ENCODE measurements at places on chromosomes 3 and 15.

DNA sequence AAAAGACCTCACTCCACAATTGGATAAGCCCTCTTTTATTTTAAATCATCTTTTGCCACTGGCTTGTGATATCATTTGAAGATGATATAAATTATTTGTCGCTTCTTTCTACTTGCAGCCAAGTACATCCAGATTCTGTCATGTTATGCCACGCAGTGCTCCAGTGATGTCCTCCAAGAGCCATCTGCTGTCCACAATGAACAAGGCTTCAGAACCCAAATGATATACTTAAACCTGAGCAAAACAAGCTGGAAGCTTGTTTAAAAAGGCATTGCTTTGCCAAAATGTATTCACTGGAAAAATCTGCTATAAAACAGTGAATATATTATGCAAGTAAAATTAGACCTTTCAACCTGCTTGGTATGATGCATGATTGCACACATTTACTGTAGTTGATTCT lies 58.8 kb upstream of the ARL6 start:
- DNase-seq, result no peak

- peak; percentile 36 for DNase-seq
Measured at GRCh38 chr15:75577401-75578172, 1.5 kb downstream of the PTPN9 start.

GRCh38 chr3:46478341-46478740 lies 13.6 kb upstream of the LTF start:
- DNase-seq, result no peak

DNA sequence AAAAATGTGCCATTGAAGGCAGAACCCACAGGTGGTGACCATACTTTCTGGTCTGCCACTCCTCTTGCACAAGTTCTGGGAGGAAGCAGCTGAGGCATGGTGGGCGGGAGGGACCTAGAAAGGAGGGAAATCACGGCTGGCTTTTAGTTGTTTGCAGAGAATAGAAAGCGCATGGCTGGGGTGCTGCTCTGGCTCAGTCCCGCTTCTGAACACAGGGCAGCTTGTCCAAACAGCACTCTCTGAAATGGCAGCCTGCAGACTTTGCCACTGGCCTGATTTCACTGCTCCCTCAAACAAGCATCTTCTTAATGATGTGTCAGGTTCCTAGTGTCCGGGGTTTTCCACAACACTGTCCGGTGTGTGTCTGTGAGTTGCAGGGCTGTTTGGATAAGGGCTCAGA lies 76.7 kb downstream of the AAGAB start:
- DNase-seq, result no peak

GRCh38 chr3:25110642-25111041 lies 317.4 kb upstream of the RARB start:
- no peak for DNase-seq

DNA sequence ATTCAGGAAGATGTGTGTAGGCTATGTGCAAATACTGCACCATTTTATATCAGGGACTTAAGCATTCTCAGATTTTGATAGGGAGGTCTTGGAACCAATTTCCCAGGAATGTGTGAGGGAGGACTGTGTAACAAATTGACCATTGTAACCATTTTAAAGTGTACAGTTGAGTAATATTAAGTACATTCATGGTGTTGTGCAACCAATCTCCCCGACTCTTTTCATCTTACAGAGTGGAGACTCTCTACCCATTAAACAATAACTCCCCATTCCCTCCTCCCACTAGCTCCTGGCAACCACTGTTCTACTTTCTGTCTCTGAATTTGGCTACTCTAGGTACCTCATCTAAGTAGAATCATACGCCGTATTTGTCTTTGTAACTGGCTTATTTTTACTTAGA lies 5.1 kb downstream of the RCN2 start:
- no peak for DNase-seq

DNA sequence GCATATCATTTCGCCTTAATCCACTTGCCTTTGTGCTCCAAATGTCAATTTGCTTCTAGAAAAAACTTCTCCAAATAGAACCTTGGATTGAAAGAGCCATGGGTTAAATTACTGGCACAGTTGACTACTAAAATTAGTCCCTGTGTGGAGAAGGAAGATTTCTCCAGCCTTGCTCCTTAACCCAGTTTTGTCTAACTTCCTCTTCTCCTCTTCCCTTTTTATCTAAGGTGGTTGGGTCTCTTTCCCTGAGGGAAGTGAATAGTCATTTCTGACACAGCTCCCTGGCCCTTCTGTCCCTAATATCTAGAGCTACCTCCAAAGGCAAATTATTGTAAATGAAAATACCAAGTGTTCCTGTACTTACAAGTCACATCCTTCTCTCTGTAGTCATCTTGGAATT lies 527.9 kb upstream of the TBL1XR1 start:
- DNase-seq, result no peak

GRCh38 chr3:177672252-177672911 lies 475.1 kb upstream of the TBL1XR1 start:
- DNase-seq, result no peak

DNA sequence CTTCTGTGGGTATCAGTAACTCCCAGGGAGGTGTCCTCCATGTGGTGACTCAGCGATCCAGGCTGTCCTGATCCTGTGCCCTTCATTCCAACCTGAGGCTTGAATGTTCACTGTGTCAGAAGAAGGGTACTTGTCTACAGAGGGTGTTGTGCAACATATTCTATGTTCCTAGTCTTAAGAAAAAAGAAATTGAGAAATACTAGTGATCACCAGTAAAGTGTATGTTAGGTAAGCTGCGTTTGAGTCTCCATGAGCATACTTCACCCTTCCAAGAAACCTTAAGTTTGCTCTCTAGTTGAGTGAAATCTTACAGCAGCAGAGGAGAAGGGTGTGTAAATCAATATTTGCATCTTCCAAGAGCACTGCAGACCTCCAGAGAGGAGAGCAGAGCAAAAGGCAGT lies 122.2 kb upstream of the SLC24A5 start:
- DNase-seq, result no peak

DNA sequence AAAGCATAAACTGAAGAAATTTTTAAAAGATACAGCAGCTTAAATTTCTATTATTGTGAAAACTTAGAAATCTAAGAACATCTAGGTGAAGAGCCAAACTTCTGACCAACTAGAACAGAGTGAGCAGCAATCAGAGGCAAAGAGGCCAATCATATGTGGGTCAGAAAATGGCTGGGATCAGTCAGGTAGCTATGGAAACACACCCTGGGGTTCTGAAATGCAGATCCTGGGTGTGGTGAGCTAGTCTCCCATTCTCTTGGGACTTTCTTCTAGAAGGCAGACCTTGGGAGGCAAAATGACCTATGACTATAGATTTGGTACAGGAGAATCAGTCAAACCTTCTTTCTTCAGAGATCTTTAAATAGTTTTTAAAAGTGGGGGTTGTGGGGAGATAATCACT lies 385.8 kb downstream of the TBC1D5 start:
- DNase-seq, result no peak

- DNase-seq, result no peak
Measured at GRCh38 chr15:31222773-31223341, 103.8 kb upstream of the KLF13 start.

GRCh38 chr15:82808634-82809041 lies 790 bp upstream of the WHAMM start:
- no peak for DNase-seq

GRCh38 chr3:178352326-178353005 lies 183.8 kb upstream of the KCNMB2 start:
- no peak for DNase-seq

DNA sequence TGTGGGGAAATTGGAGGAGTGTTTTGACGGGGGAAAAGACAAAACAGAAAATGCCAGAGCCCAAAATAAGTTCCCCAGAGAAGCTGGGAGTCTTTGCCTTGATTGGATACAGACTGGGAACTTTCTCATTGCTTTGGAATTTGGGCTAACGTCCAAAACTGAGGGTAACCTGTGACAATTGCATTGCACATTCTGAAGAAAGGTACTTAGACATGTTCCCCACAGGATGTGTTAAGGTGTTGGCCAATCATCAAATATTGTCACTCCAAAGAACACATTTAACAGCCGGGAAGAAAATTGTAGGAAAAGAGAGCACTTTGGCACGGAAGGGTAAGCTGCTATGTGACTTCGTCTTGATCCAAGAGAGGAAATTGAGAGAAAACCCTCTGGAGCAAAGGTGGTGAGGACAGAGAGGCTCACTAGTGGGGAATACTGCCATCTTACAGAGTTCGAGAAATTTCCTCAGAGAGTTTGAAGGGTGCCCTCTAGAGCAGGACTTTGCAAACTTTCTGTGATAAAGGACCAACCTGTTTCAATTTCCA lies 619.5 kb upstream of the TBL1XR1 start:
- no peak for DNase-seq

DNA sequence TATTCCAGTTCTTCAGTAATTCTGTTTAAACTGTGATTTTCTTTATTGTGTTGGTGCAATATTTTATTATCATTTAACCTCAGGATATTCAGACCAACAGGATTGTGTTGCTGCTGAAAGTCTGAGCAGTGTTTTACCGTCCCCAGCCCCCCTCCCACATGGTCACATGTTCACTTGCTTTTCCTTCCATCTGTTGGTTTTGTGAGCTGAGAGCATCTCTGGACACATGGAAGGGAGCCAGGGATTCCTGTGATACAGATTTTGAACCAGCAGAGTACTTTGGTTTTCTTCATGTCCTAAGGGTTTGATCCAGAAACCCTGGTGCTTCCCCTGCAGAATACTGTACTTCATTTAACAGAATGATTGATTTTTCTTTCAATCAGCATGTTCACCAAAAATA lies 11.9 kb downstream of the ARRDC4 start:
- no peak for DNase-seq

- DNase-seq, result no peak
Measured at GRCh38 chr15:69098771-69099170, 61.7 kb upstream of the GLCE start.

DNA sequence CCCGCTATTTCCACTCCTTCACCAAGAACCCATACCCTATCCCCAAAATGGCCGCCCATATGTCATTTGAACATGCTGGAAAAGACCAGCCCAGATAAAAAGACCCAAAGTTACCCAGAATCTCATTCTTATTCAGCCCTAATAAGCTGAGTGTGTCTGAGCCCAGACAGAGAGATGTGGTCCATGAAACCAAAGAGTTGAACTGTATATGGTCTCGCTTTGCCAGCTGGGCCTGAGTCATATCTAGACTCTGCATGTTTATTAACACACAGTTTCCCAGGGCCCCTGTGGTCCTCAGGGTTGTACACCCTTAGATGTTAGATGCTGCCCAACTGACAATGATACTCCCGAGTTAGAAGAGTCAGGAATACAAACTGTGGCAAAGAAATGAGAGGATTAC lies 201.9 kb upstream of the STRIT1 start:
- no peak for DNase-seq

GRCh38 chr3:25603703-25604102 lies 61.0 kb downstream of the TOP2B start:
- DNase-seq, result no peak

GRCh38 chr15:39787479-39787878 lies 4.8 kb upstream of the FSIP1 start:
- DNase-seq, result no peak

DNA sequence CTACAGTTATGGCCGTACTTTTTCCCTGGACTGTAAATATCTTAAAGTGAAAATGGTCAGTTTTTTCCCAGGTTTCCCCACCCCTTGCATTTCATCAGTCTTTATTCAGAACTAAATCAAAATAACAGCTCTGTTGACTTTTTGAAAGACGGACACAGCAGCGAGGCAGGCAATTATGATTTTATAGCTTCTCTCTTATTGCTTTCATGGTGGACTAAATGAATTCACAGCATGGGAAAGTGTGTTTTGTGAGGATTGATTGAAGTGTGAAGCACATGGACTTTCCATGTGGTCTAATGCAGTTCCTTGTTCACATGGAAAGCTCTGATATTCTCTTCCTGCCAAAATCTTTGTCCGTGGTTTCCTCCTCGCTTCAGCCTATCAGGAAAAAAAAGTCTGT lies 268.7 kb upstream of the ARL6 start:
- DNase-seq, result no peak

DNA sequence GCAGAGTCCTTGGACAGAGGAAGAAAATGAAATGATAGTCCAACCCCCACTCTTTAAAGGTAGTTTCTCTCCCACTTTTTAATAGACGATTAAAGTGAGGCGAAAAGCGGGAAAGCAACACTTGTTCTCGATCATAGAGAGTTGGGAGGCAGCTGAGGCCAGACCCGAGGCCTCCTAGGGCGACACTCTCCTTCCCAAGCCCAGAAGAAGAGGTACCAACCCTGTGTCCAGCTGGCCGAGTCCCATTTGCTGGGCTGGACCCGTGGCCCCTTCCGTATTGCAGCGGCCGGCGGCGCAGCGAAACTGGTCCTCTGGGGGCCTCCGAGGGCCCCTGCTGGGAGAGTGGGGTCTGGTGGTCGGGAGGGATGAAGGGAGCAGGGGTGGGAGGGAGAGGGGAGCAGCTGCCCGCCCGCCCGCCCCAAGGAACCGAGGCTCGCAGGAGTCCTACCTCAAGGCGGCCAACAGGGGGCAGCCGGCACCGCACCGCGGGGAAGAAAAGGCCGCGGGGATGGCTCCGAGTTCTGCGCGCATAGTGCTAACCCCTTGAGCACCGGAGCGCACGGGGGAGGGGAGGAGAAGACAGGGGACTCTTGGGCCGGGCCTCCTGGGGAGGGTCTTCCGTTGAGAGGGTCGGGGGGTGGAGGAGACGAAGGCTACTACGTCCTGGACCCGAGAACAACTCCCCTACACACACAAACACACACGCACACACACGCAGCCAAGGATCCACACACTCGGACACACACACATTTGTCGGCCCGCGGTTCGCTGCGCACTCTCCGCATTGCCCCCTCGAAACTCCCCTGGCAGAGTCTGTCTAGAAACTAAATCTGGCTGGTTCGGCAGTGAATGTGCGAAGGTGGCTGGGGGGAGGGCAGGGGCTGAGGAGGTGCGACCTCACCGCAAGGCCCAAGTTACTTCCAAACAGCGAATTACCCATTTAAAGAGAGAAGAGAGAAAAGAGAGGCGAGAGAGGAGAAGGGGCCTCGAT lies 2.0 kb downstream of the WNT5A start:
- DNase-seq, result peak; percentile 75

DNA sequence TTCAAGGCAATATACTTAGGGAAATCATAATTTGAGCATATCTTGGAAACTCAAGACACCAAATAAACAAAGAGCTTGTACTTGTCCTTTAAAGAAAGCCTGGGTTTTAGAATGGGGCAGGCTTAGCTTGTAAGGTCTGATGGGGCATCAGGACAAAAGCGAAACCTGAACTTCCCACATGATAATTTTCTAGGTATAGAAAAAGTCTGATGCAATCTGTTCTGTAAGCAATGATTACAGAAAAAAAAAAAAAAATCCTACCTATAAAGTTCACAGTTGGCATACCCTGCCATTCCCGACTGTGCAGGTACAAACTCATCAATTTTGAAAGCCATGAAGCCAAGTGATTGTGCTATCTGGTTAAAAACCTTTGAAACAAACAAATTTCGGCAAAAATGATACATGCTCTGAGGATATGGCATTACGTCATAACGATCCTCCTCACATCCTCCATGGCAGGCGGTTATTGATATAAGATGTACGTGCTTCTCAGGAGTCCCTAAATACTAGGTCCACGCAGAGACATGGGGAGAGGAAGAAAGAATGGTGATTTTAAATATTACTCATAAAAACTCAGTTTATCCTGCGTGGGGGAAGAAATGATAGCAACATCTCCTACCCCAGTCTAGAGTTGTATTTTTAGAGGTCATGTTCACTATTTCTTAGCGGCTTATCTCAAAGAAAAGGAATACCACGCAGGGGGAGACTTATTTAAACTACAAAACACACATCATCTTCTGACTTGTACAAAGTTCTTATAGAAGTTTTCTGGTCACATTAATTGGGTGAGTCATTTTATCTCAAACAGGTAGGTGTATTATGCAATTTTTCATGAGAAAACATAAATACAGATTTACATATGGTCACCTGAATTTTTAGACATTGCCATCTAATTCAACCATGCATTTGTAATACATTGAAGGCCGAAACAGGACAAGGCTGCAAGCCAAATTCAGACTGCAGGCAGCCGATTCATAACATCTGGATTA lies 27.0 kb downstream of the MB21D2 start:
- DNase-seq, result no peak

- no peak for DNase-seq
Measured at GRCh38 chr15:57732526-57733331, 26.2 kb downstream of the POLR2M start.

Data from substantia nigra (tissue), 51 donors.